Muscle of arm (tissue), 14 donors: ENCODE measurements at places on chromosomes 13 and 19. TPM values are rescaled to one million over a fixed set of nuclear protein-coding genes. Genes with fewer than 3 reads are reported as not detected.

The PSG1 gene
- polyA plus RNA-seq = 0.12 TPM

The TPRX1 gene
- not detected for polyA plus RNA-seq

The PLEKHA4 gene
- not detected for polyA plus RNA-seq

The RAB3D gene
- polyA plus RNA-seq = 5.7 TPM

The ZNF17 gene
- 9.7 TPM for polyA plus RNA-seq
